ENCODE measurements at places on chromosomes 1 and 21.
A peak's percentile ranks its signal among the peaks of the same experiment; 100 is the strongest.

- DNase-seq, result no peak
These were observed 16.9 kb downstream of the ATG4C start for GRCh38 chr1:62800825-62801306.

- DNase-seq, result no peak
These were observed 318.9 kb upstream of the USP25 start for GRCh38 chr21:15410853-15411252.

- no peak for DNase-seq
These were observed 15.4 kb downstream of the TIE1 start for GRCh38 chr1:43315963-43316737.

DNA sequence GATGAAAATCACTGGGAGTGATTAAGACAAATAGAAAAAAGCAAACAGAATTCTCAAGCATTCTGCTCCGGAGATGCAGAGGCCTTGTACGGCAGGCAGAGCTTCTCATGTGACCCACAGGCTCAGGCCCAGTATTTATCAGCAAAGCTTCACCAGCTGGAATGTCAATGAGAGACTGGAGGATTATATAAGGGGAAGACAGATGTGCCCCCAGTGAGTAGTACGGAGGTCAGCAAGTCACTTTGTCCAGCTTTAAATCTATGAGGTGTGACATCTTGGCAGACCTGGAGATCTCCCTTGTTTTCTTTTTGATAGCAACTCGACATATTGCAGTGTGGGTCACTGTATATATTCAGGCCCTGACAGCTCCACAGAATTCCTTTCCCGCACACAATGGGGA, 106.8 kb downstream of the HHIPL2 start:
- peak; percentile 21 for DNase-seq

GRCh38 chr1:22652881-22653316, at the start of gene C1QB:
Gene C1QB, plus strand, starts transcription at chr1:22653236. Its CDS starts 6,227 bp downstream, at chr1:22659463.
- no peak for DNase-seq

All from right hindlimb (tissue), 1 donor.